Purkinje cell (primary cell): ENCODE measurements at places on chromosomes 5 and 9. TPM values are rescaled to one million over a fixed set of nuclear protein-coding genes. Genes with fewer than 3 reads are reported as not detected.

The SPINK7 gene
- polyA plus RNA-seq: not detected in 2 replicates

The DBH gene
- polyA plus RNA-seq: not detected in 2 replicates

The PLAC8L1 gene
- polyA plus RNA-seq: not detected in 2 replicates

The ENHO gene
- polyA plus RNA-seq: 6.1 and 15.2 TPM in 2 replicates

The PCYOX1L gene
- polyA plus RNA-seq: 15.3 and 18.3 TPM in 2 replicates

The PCDHGB1 gene
- not detected in 2 replicates for polyA plus RNA-seq

The CDC37L1 gene
- polyA plus RNA-seq: 35.0 and 35.7 TPM in 2 replicates

The CARD6 gene
- polyA plus RNA-seq: 0.22 TPM in 1 of 2 replicates, not detected in the other

The IFNA4 gene
- not detected in 2 replicates for polyA plus RNA-seq

The PCDHGB3 gene
- 0.06 and 1.2 TPM in 2 replicates for polyA plus RNA-seq

The SVEP1 gene
- 0.28 and 0.65 TPM in 2 replicates for polyA plus RNA-seq

The BBLN gene
- 10.5 and 53.4 TPM in 2 replicates for polyA plus RNA-seq

The GLE1 gene
- 8.3 and 13.0 TPM in 2 replicates for polyA plus RNA-seq

The IFNA13 gene
- not detected in 2 replicates for polyA plus RNA-seq

The RABL6 gene
- polyA plus RNA-seq: 1.2 and 1.9 TPM in 2 replicates

The MGAT4B gene
- polyA plus RNA-seq: 0.66 and 1.6 TPM in 2 replicates

The PPP2R2B gene
- 115 and 131 TPM in 2 replicates for polyA plus RNA-seq

The EFNA5 gene
- polyA plus RNA-seq: 28.3 and 33.8 TPM in 2 replicates

The CCDC152 gene
- polyA plus RNA-seq: 60.9 and 83.2 TPM in 2 replicates

The SCGB3A2 gene
- not detected in 2 replicates for polyA plus RNA-seq

The CLIC3 gene
- not detected in 2 replicates for polyA plus RNA-seq

The OR1B1 gene
- polyA plus RNA-seq: not detected in 2 replicates

The MFAP3 gene
- 8.1 and 11.8 TPM in 2 replicates for polyA plus RNA-seq

The QRFP gene
- not detected in 2 replicates for polyA plus RNA-seq

The ENTREP1 gene
- polyA plus RNA-seq: 3.5 and 6.7 TPM in 2 replicates

The OR1L4 gene
- polyA plus RNA-seq: not detected in 2 replicates

The KIAA0825 gene
- polyA plus RNA-seq: 9.3 and 15.3 TPM in 2 replicates

The DND1 gene
- polyA plus RNA-seq: not detected in 2 replicates

The GNPDA1 gene
- 100 and 131 TPM in 2 replicates for polyA plus RNA-seq

The OR13C3 gene
- 1.7 TPM in 1 of 2 replicates, not detected in the other for polyA plus RNA-seq

The DDX41 gene
- polyA plus RNA-seq: 31.1 and 33.8 TPM in 2 replicates

The STK32A gene
- polyA plus RNA-seq: 12.5 and 12.6 TPM in 2 replicates

The RFX3 gene
- polyA plus RNA-seq: 6.3 and 7.1 TPM in 2 replicates

The DPYSL3 gene
- 2.9 and 5.2 TPM in 2 replicates for polyA plus RNA-seq

The FCN2 gene
- not detected in 2 replicates for polyA plus RNA-seq

The HSPA5 gene
- polyA plus RNA-seq: 280 and 295 TPM in 2 replicates

The RGMB gene
- 5.2 and 8.9 TPM in 2 replicates for polyA plus RNA-seq

The AKNA gene
- 0.17 and 0.39 TPM in 2 replicates for polyA plus RNA-seq

The FOXD4L5 gene
- polyA plus RNA-seq: not detected in 2 replicates

The MARCOL gene
- polyA plus RNA-seq: not detected in 2 replicates

The JAKMIP2 gene
- 49.0 and 63.1 TPM in 2 replicates for polyA plus RNA-seq

The PCDHAC1 gene
- 11.6 and 30.0 TPM in 2 replicates for polyA plus RNA-seq

The ADRB2 gene
- not detected in 2 replicates for polyA plus RNA-seq

The POLR3G gene
- 6.1 and 6.2 TPM in 2 replicates for polyA plus RNA-seq

The EPB41L4B gene
- polyA plus RNA-seq: 0.90 and 4.4 TPM in 2 replicates

The SLC34A1 gene
- not detected in 2 replicates for polyA plus RNA-seq

The FLT4 gene
- polyA plus RNA-seq: not detected in 2 replicates

The PDLIM4 gene
- polyA plus RNA-seq: not detected in 2 replicates

The SAXO1 gene
- not detected in 2 replicates for polyA plus RNA-seq

The HTR4 gene
- not detected in 2 replicates for polyA plus RNA-seq

The C5orf52 gene
- polyA plus RNA-seq: not detected in 2 replicates
